Central memory CD4-positive, alpha-beta T cell (primary cell): ENCODE measurements at places on chromosomes 2 and 18.

- DNase-seq = no peak
Observed at GRCh38 chr2:239278941-239279365, 121.9 kb downstream of the HDAC4 start.

DNA sequence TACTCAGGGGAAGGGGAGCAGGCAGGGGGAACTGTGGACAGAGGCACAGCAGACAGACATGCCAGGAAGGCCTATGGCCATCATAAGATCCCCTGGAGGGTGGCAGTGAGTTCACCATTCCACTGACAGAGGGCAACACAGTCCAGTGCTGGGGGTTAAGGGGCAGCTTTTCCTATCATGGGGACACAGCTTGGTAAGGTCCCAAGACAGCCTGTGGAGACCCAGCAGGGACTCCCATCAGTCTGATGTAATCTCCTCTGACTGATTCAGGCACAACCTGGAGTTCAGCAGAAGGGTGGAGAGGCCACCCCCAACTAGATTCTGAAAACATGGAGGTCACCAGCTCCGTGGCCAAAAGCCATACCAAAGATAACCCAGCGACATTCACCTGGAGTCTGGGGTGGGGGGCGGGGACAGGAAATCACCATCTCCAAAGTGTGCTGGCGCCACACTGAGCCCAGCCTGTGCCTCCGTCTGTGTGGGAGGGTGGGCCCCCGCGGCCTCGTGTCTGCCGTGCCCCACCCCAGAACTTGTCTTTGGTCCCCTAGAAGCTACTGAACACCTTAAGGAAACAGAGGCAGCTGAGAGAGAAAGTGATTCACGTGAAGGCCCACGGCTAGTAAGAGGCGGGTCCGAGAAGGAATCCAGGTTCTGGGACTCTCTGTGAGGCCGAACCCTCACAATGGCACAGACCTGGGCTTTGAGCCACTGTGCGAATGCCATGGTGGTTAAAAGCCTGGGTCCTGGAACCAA lies 28.6 kb downstream of the DNMT3A start:
- no peak for DNase-seq

DNA sequence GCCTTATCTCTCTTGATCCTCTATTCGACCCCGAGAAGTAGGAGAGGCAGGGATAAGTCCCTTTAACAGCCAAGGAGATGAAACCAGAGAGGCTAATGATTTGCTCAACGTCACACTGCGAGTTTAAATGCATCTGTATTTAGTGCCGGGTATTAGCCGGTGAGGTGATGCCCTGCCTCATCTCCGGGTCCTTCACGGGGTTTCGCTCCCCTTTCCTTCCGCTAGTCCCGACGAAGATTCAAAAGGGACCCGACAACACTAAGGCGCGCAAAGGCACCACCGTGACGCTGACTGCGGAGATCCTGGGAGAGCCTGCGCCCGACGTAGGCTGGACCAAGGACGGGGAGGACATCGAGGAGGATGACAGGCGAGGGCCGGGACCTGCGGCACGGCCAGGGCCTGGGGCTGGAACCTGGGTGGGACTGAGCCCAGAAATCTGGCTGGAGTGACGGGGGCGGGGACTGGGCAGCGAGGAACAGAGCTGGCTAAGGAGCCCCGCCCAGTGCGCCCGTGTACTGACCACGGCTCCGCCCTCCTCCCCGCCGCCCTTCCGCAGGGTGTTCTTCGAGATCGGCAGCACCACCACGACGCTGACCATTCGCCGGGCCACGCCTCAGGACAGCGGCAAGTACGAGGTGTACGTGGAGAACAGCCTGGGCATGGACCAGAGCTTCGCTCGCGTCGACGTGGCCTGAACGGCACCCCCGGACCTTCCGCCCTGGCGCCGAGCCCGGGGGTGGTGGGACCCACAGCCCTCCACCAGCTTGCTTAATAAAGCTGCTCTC lies 1.0 kb upstream of the GMPPA start:
- DNase-seq = peak; percentile 9

GRCh38 chr2:235070063-235070706 lies 118.4 kb downstream of the SH3BP4 start:
- no peak for DNase-seq

GRCh38 chr2:145303536-145303935 lies 783.6 kb upstream of the ZEB2 start:
- DNase-seq = no peak

GRCh38 chr2:144924827-144925226 lies 404.9 kb upstream of the ZEB2 start:
- DNase-seq = no peak

DNA sequence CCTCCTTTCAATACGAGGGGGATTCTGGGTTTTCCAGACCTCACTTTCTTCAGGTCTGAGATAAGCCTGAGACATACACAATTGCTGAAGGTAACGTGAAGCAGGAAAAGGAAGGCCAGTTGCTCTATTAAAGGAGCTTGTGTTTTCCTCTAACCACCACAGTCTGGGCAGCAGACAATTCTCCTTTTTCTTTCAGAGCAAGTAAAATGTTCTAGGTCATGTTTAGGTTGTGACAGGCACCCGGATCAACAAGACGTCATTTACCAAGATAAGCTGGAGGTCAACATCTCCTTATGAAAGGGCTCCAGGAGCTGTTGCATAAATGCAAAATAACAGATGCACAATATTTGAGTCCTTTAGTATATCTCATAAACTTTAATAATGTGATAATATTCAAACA lies 148.1 kb downstream of the SLC8A1 start:
- DNase-seq = no peak

DNA sequence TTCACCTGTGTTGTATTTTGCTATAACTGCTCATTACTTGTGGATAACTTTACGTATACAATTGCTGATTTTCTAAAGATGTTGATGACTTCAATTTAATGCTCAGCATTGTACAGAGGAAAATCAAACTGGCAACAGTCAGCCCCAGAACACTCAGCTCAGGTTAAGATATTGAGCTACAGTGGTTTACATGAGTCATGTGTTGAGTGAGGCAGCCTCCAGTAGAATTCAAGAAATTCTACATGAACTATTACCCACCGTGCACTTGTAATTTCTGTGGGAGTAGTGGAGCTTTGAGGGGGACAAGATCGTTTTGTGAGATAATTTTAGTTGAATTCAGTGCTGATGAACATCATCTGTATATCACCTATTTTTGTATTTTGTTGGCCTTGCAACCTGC lies 292.3 kb downstream of the ALPK2 start:
- DNase-seq = no peak
